Activated CD4-positive, alpha-beta T cell treated with anti-CD3 and anti-CD28 coated beads, Interleukin-2, amount 50 U/mL, for 16 hours (primary cell): ENCODE measurements at places on chromosomes 5 and 9.

DNA sequence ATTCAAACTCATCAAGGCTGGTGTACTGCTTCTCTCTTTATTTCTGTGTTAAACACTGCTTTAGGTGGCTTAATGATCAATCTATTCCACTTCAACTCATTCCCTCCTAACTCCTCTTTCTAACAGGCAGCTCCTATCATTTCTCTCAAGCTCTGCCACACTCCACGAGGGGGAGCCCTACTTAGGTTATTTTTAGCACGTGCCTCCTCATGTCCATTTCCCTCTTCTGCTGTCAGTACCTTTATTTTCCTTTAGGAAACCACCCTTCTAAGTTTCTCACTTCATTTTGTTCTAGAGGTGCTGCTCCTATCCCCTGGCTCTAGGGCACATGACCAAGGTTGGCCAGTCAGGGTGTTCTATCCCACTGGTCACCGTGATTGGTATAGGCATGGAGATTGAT lies 6.7 kb upstream of the BRINP1 start:
- DNase-seq, result no peak

DNA sequence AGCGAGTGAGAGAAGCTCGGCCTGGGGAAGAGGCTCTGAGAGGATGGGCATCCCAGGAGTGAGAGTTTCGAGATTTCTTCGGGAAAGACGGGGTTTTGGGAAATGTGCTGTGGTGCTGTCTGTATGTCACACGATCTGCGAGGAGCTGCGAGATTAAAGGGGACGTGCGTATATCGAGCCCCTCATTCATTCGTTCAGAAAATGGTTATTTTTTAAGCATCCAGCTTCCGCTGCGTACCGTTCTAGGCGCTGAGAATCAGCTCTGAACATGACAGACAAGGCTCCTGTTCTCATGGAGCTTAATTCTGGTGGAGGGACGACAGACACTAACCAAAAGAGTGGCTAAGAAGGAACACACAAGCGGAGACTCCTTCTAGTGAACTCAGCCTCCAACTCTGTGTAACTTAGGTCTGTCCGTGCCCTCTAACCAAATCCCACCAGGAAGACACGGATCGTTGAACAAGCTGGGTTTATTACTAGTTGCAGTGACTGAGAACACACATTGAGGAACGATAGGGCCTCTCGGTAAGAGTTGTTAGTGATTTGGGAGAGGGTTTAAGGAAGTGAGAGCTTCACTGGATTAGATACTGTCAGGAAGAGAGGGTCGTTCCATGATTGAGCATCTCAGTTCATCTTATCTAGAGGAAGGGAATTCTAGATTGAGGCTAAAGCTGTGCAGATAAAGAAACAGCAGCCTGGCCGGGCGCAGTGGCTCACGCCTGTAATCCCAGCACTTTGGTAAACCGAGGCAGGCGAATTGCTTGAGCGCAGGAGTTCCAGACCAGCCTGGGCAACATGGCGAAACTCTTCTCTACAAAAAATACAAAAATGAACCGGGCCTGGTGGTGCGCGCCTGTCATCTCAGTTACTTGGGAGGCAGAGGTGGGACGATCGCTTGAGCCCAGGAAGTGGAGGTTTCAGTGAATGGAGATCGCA lies 1.0 kb upstream of the FBXW11 start:
- no peak for DNase-seq

DNA sequence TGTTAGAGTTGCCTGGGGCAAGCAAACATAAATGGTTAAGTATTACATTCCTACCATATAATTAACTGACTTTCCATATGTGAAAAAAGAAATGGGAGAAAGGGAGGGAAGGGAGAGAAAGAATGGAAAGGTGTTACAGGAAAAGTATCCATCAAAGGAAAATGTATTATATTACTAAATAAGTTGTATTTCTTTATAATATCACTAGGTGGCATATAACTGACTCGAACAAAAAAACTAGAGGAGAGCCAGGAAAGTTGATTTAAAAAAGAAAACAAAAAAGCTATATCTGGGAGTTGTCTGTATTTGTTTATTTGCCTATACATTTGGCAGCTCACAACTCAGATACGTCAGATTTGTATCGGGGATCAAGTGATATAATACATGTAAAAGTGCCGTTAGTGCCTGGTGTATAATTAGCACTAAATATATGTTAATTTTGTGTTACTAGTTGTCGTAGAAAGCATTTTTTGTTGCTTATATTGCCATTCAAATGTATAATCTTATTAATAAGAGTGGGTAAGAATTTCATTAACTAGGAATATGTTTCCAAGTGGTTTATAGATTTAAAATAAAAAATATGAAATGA lies 59.6 kb upstream of the ADAMTS19 start:
- no peak for DNase-seq

DNA sequence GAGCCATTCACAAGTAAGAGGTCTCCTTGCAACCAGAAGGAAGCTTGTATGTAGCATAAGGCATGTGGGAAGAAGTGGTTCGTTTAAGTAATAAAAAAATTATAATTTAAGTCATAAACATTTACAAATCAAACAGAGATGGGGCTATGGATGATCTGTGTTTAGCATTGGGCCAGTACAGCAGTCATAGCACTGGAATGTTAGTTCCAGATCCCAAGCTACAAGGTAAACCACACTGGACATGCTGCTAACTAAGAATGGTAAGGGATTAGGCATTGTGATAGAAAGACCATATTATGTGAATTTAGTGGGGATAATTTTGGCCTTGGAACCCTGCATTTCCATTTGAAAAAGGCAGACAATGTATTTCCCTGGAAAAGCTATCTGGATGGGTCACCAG lies 170.4 kb upstream of the KCNN2 start:
- DNase-seq, result no peak

DNA sequence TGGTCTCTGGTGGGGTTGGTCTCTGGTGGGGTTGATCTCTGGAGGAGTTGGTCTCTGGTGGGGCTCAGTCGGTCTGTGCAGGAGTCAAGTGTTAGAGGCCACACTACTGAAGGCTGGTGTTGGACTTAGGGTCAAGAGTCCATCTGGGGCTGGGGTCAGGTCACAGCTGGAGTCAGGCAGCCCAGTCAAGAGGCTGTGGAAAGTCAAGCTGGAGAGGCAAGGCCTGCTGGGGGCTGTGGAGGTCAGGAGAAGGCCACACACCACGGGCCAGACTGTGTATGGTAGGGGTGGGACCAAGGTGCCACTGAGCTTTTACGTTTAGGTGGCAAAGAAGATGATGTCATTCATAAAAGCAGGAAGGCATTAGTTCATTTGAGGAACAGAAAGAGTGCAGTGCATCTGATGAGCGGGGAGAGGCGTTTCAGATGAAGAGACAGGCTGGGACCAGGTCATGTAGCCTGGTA lies 16.7 kb upstream of the CD74 start:
- DNase-seq, result no peak

- no peak for DNase-seq
Measured at GRCh38 chr5:172528440-172528839, 74.1 kb upstream of the SH3PXD2B start.

DNA sequence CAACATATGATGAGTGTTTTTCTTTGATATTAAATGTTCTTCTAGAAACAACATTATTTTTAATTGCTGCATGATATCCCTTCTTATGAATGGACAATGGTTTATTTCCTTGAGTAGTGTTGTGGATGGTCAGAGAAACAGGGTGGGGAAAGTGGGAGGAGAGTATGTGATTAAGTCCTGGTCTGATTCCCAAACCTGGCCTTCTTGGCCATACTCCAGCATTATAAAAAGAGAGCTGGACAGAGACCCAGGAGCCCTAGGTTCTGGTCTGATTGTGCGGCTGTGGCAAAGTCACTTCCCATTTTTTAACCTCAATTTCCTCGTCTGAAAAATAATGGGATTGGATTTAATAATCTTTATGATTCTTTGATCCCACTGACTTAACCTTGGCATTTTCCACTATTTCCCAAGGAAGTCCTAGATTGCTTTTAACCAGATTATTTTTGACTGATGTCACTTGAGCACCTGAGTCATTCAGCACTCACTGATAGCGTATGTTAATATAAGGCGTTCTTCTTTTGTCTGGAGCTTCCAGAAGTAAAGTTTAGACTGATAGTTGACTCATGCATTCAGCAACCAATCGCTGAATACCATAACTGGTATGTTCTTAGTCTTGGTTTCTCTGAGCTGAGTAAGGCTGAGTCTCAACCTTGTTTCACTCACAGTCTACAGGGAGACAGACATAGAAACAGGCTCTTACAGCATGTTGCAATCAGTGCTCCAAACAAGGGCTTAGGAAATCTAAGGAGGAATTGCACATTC lies 26.2 kb downstream of the OSMR start:
- peak; percentile 2 for DNase-seq
